ENCODE measurements at places on chromosomes 4 and X.

DNA sequence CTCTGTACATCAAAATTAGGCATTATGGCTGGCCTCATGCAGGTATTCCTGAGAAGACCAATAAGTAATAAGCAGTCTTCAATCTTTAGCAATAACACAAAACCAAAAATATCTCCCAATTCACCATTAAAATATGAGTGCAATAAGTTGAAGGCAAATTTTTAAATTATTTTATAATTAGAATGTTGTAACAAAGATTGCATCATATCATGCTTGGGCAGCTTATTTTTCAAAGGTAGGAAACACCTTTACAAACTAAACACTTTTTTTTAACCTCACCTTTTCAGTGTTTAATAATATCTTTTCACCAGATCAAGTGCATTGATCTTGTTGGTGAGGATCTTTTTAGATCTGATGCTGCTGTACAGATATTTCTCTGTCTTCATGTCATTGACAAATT, 592.9 kb upstream of the PITX2 start:
- no peak for DNase-seq

- no peak for DNase-seq
These were observed 36.4 kb upstream of the CT47C1 start for GRCh38 chrX:119036107-119037029.

GRCh38 chr4:1748465-1748995, 27.2 kb downstream of the TACC3 start:
- peak; percentile 75 for DNase-seq

GRCh38 chrX:133999031-133999705, 13.8 kb upstream of the GPC3 start:
- DNase-seq = no peak

DNA sequence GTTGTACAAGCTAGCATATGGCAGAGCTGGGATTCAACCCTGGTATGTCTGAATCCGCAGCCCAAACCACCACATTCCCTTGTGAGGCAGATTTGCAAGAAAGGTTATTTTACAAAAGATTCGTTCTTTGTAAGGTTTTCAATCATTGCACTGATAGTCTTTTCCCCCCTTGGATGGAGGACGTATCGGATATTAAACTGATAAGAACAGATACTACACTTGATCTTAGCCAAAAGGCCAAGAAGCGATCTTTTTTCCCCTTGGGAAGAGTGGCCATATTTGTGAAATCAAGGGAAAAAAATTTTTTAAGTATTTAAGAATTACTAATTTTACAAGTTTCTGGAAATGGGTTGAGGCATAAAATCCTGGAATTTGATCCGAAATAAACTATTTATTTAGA, 34.4 kb upstream of the MSMO1 start:
- DNase-seq = no peak

GRCh38 chrX:121496966-121497365, 449.6 kb downstream of the GLUD2 start:
- DNase-seq = no peak

- DNase-seq = no peak
These were observed 46.4 kb upstream of the TMEM131L start for GRCh38 chr4:153419673-153420278.

- no peak for DNase-seq
These were observed 144.3 kb upstream of the PAQR3 start for GRCh38 chr4:79083406-79084010.

DNA sequence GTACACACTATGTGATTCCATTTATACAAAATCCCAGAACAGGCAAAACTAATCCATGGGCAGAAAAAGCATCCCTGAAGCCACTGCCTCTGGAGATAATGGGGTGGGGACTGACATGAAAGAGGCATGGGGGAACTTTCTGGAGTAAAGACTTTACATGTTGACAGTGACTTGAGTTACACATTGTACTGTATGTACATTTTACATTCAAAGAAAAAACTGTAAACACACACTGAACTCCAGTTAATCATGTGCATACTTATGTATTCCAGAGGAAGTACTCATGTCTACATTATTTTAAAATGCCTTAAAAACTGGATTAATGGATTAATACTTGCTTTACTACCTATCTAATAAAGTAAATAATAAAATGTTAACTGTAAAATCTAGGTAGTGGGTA, 21.6 kb downstream of the CENPU start:
- no peak for DNase-seq

DNA sequence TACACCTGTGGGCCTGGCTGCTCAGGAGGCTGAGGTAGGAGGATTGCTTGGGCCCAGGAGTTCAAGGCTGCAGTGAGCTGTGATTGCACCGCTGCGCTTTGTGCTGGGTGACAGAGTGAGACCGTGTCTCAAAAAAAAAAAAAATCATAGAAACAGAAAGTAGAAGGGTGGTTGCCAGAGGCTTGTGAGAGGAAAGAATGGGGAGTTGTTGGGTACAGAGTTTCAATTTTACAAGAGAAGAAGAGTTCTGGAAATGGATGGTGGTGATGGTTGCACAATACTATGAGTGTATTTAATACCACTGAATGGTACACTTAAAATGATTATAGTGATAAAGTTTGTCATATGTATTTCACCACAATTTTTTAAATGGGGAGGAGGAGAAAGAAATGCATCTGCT, 10.2 kb upstream of the GLOD5 start:
- no peak for DNase-seq

GRCh38 chr4:173332021-173332487, 2.1 kb downstream of the HMGB2 start:
- DNase-seq = no peak

DNA sequence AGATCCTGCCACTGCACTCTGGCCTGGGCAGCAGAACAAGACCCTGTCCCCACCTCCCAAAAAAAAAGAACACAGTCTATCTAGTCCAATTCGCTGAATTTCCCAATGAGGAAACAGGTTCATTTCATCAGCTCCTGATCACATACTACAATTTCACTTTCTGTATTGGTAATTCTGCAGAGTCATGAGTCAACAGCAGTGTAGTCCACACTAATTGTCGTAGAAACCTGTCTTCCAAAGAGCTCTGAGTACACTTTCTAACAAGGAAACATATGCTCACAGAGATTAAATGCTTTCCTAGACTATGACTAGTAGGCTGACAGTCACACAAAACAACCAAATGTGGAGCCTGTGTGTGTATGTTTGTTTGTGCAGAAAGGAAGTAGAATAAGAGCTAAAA, 91.9 kb downstream of the GPC4 start:
- DNase-seq = no peak
